Renal pelvis (tissue), 12 donors: ENCODE measurements at places on chromosomes 2 and 18. TPM values are rescaled to one million over a fixed set of nuclear protein-coding genes. Genes with fewer than 3 reads are reported as not detected.

The TTN gene
- polyA plus RNA-seq, result 1.3 TPM

- DNase-seq, result no peak
Observed at GRCh38 chr2:39845460-39846146, 66.5 kb upstream of the THUMPD2 start.

The SERPINE2 gene
- polyA plus RNA-seq, result 110 TPM

The TUBA4B gene
- polyA plus RNA-seq, result 0.91 TPM

GRCh38 chr18:57854726-57855125, 51.6 kb upstream of the ATP8B1 start:
- no peak for DNase-seq

DNA sequence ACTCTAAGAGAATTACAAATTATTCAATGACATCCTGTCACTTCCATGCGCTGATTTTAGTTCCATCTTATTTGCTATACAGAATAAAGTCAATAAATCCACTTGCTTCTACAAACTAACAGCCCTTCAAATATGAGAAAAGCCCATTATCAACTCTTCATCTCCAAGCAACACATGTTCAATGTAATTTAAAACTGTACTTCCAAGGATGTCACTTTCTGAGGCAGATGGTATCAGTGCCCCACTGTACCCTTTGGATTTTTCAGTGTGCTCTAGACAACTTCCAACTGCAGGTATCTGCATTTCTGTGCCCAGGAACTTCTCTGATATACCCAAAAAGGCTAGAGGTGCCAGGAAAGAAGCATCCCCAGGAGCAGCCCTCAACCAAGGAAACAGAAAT, 87.6 kb downstream of the SMAD2 start:
- DNase-seq, result no peak

DNA sequence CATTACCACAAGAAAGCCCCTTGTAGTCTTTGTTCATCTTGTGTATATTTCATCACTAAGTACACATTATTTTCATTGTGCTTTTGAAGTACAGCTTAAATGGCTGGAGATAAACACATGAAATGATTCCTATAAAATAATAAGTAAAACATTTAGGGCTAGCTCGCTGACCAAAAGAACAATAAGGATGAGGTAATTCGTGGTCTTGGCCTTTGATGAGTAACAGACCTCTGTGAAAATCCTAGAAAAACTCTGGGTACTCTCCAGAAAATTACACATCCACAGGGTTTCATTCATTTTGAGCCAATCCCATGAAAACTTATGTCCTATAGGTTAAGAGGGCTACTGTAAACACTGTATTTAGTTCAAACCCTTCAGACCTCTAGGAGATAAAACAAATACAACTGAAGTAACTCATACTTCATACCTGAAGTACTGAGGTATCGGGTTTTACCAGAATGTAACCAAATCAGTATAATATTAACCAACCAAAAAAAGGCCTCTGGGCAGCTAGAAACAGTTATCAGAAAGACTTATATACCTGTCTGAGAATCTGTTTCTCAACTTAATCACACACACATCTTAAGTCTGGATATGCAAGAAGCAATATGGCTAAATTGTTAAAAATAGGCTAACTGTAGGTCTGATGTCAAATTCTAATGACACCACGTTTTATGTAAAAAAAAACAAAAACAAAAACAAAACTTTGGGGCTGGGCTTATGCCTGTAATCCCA, 31.0 kb downstream of the CFAP36 start:
- no peak for DNase-seq

The AKAIN1 gene
- not detected for polyA plus RNA-seq

DNA sequence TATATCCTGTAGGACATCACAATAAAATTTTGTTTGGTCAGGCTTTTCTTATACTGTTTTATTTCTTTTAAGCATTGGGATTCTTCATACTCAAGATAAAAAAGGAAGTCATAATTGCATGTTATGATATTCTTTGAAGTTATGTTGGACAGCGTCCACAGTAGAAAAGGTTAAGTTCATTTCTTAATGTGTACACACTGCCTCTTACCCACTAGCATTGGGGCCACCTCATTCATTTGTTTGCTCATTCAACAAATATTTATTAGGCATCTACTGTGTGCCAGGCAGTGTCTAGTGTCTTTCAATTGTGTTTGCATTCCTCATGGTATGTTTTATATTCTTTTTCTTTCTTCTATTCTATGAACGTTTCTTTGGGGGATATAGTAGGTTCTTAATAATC, 70.2 kb downstream of the PTPRM start:
- DNase-seq, result no peak

DNA sequence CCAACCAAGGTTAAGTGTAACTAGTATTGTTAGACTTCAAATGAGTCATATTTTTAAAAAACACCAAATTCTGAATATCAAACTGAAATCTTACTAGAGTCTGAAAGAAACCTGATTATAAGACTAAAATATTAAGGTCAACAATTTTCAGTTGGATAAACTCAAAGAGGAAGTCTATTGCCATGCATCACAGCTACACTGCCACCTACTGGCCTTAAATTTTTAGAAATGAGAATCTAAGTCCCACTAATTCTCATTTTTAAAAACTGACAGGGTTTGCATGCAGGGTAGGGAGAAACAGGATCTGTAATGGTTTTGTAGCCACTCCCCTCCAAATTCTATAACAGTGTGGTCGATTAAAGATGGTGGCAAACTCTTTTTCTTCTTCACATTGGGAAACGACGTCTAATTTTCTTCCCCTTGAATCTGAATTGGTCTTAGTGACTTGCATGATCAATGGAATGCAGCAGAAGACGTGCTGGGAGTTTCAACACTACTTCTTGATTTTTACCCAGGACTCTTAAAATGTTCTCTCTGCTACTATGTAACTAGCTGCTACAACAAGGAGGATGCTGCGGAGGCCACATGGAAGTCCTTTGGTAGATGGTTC, 176.1 kb upstream of the SESTD1 start:
- no peak for DNase-seq

The HOXD13 gene
- polyA plus RNA-seq, result 0.08 TPM

- no peak for DNase-seq
Observed at GRCh38 chr2:46569766-46570165, 90.4 kb downstream of the TMEM247 start.

The HAUS1 gene
- polyA plus RNA-seq, result 42.3 TPM

The L3MBTL4 gene
- polyA plus RNA-seq, result 5.7 TPM

DNA sequence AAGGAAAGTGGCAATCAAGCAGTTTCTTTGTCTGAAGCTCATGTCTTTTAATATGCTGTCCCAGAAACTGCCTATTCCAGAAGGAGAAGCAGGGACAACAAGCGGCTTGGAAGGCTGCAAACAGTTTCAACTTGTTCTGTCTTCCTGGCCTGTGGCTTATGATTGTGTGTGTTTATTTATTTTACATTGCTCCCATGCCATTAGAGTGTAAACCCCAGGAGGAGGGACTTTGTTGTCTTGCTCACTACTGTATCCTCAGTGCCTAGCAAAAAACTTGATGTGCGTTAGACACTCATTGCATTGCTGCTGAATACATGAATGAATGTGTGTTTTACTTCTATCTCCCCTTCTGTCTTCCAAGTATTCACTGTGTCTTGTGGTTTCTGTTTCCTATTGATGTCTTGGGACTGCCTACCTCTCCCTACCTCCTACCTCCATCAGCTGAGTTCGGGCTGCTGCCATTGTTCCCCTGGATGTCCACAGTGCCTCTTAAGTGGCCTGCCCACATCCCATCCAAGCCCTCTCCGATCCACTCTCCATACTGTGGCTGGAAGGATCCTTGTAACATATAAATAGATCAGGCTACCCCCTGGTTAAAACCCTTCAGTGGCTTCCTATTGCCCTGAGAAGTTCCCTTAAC, 261.4 kb downstream of the DYSF start:
- DNase-seq, result no peak

- no peak for DNase-seq
Observed at GRCh38 chr2:220499225-220499624, 871.8 kb downstream of the SLC4A3 start.

DNA sequence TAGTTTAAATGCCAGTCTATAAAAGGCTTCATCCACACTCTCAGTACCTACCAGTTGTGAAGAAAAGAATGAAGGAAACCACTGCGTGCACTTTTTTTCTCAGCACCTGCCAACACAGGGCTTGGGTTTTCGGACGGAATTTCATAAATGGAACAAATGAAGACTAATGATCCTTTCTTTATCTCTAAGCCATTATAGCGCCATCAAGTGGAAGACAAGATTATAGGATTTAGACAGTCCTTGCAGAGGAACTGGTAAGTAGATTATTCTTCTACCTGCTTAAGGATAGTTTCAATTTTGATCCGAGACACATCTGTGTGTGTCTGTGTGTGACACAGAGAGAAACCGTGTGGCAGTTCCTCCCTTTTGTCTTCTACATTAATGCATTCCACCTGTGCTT, 245.6 kb downstream of the NRXN1 start:
- DNase-seq, result no peak

- no peak for DNase-seq
Observed at GRCh38 chr2:43292851-43293743, 66.7 kb upstream of the ZFP36L2 start.

The PASK gene
- polyA plus RNA-seq, result 15.1 TPM

DNA sequence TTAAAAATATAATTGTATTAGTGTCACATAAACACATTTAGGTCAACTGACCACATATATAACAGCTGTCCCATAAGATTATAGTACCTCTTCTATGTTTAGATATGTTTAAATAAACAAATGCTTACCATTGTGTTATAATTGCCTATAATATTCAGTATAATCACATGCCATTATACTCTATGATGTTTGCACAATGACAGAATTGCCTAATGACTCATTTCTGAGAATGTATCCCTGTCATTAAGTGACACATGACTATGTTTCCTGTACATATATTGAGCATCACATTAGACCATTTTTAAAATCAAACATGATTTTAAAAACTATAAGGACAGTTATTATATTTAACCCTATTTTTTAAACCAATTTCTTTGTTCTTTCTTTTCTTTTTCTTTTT, 89.8 kb downstream of the HS6ST1 start:
- DNase-seq, result no peak

DNA sequence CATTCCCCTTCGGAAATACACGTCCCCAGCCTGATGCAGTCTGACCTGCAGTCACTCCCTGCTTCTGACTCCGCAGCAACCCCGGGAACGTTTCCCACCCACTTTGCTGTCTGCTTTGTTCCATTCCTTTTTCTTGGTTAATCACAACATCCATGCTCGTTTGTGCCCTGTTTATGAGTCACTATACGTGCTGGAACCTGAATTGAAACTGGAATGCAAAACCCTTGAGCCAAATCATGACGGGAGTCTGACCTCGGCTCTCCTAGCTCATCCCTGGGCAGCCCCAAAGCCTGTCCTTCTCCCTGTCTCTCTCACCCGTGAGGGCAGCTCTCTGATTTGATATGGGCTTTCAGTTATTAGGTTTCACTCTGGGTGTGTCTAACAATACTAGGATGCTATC, 57.1 kb upstream of the RNF152 start:
- DNase-seq, result no peak

GRCh38 chr2:69997015-69997830, 35.8 kb upstream of the ASPRV1 start:
- no peak for DNase-seq

DNA sequence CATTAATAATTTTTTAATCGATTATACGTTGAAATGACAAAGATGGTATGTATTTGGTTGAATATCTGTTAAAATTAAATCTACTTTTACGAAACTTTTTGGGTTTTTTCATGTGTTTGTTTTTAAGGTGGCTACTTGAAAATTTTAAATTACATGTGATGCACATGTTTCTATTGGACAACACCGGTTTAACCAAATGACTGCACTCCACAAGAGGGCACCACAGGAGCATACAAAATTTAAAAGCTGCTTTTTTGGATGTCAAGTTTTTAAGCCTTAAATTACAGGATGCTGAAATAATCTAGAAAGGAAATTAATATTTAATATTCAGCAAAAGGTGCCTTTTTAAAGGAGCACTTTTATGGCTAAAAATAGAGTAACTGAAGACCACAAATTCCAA, 98.7 kb downstream of the ACVR1 start:
- DNase-seq, result peak; percentile 34

- no peak for DNase-seq
Observed at GRCh38 chr2:74078466-74078865, 69.2 kb downstream of the BOLA3 start.

GRCh38 chr2:153819501-153819900, 52.2 kb upstream of the GALNT13 start:
- DNase-seq, result no peak

GRCh38 chr2:230179907-230180306, 39.9 kb downstream of the SP110 start:
- no peak for DNase-seq

The RAB6C gene
- 0.04 TPM for polyA plus RNA-seq

The RTP5 gene
- not detected for polyA plus RNA-seq

The RBM43 gene
- polyA plus RNA-seq, result 12.0 TPM

The TUBA3E gene
- polyA plus RNA-seq, result not detected

The GATA6 gene
- polyA plus RNA-seq, result 7.8 TPM

The MC5R gene
- 0.13 TPM for polyA plus RNA-seq

GRCh38 chr2:241357531-241357930, 1.4 kb downstream of the FARP2 start:
- DNase-seq, result no peak

DNA sequence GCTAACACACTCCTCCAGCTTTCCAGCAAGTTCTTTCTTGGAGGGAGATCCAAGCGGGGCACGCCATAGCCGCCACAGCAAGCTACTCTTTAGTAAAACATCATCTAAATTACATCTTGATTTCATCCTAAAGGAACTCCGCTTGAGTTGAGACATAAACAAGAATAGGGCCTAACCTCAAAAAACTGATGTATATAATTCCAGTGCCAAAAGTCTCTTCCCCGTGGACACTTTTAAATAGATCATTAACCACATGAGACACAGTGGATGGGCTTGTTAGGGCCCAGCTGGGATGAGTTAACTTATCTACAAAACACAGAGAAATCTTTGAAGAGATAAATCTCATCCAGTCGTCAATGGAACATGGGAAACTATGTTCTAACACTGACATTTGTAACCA, 20.8 kb upstream of the MLPH start:
- DNase-seq, result no peak

The CTLA4 gene
- polyA plus RNA-seq, result not detected

- no peak for DNase-seq
Observed at GRCh38 chr2:136332436-136333095, 214.6 kb upstream of the CXCR4 start.

GRCh38 chr18:78868330-78869316, 111.0 kb upstream of the SALL3 start:
- no peak for DNase-seq

GRCh38 chr2:168145426-168146310, 101.7 kb downstream of the STK39 start:
- no peak for DNase-seq

DNA sequence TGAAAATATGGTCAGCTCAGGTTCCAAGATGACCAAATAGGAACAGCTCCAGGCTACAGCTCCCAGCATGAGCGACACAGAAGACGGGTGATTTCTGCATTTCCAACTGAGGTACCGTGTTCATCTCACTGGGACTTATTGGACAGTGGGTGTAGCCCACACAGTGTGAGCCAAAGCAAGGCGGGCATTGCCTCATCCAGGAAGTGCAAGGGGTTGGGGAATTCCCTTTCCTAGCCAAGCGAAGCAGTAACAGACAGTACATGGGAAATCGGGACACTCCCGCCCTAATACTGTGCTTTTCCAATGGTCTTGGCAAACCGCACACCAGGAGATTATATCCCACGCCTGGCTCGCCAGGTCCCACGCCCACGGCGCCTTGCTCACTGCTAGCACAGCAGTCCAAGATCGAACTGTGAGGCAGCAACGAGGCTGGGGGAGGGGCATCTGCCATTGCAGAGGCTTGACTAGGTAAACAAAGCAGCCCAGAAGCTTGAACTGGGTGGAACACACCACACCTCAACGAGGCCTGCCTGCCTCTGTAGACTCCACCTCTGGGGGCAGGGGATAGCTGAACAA, 57.5 kb downstream of the WDPCP start:
- DNase-seq, result no peak
